ENCODE measurements at places on chromosomes 3 and 15.

- DNase-seq = no peak
Measured at GRCh38 chr3:110248666-110249065, 823.0 kb upstream of the NECTIN3 start.

DNA sequence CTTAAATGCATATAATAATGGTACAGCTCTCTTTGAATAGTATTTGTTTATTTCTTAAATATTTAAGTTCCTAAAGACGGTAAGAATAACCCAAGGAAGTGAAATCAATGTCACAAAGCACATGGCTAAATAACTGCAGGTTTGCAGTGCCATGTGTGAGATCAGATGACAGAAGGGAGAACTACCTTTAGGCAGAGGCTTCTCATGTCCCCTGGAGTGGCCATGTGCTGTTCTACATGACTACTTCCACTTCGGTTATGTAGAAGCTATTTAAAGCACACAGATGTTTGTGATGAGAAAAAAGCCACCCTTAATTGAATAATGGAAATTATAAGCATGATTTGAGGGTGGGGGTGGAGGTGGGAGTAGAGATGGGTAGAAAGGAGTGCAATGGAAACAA, 109.1 kb downstream of the UBE3A start:
- DNase-seq = no peak

DNA sequence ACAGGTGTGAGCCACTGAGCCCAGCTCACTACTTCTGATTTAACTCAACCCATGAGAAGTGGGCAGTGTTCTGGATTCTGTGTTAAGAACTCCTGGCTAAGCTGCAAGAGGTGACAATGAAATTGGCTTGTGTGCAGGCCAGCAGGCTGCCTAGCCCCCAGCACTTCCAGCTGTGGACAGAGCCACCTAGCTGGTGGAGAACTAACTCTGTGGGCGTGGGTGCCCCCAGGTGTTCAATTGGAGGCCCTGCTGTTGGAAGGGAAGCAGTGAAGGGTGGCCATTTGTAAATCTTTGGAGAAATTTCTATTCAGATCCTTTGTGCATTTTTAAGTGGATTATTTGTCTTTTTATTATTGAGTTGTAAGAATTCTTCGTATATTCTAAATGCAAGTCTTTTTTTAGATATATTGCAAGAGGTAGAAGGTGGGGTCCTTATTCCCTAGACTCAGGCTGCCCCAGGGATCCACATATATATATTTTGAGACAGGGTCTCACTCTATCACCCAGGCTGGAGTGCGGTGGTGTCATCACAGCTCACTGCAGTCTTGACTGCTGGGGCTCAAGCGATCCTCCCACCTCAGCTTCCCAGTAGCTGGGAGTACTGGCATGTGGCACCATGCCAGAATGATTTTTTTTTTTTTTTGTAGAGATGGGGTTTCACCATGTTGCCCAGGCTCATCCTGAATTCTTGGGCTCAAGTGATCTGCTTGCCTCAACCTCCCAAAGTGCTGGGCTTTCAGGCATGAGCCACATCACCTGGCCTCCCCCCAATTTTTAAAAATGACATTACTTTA, 7.2 kb upstream of the SCAMP5 start:
- DNase-seq = no peak

DNA sequence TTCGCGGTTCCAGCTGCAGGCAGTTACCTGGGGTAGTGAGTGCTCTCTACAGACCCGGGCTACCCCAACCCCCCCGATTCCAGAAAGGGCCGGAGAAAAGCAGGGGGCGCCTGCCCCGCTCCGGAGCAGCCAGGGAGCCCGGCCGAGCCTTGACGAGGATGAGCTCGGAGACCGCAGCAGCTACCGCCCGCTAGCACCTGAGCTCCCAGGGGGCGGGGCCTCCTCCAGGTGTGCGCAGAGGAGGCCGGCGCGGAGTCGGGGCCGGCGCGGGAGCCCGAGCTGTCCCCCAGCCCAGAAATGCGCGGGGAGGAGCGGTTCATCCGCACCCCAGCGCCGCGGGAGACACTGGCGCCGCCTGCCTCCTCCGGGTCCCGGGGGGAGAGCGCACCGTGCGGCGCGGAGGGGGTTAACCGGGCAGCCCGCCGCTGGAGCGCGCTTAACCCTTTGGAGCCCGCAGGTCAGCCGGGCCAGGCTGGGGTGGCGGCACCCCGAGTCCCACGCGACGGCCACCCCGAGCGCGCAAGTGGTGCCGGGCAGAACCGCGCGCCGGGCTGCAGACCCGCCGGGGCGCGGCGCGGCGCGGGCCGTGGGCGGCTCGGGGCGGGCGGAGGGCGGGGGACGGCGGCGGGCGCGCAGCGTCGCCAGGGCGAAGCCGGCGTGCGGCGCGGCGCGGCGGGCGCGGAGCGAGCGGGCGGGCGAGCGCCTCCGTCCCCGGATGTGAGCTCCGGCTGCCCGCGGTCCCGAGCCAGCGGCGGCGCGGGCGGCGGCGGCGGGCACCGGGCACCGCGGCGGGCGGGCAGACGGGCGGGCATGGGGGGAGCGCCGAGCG, at the start of gene CACNA1D:
CACNA1D (plus strand) TSS at position 649 of the 829 bp plus-strand sequence. CDS start 556 bp downstream, outside the sequence.
- DNase-seq = no peak

- no peak for DNase-seq
Measured at GRCh38 chr3:193237030-193237429, 4.0 kb upstream of the PLAAT1 start.

DNA sequence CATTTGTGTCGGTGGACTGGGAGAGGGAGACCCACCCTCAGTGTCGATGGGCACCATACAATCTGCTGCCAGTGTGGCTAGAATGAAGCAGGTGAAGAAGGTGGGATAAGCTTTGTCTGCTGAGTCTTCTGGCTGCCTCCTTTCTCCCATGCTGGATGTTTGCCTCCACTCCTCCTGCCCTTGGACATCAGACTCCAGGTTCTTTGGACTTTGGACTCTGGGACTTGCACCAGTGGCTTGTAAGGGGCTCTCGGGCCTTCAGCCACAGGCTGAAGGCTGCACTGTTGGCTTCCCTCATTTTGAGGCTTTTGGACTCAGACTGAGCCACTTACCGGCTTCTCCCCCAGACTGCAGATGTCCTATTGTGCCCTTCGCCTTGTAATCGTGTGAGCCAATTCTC, 23.6 kb upstream of the OSBPL11 start:
- no peak for DNase-seq

- DNase-seq = no peak
Measured at GRCh38 chr3:114706591-114707232, 412.9 kb downstream of the TIGIT start.

DNA sequence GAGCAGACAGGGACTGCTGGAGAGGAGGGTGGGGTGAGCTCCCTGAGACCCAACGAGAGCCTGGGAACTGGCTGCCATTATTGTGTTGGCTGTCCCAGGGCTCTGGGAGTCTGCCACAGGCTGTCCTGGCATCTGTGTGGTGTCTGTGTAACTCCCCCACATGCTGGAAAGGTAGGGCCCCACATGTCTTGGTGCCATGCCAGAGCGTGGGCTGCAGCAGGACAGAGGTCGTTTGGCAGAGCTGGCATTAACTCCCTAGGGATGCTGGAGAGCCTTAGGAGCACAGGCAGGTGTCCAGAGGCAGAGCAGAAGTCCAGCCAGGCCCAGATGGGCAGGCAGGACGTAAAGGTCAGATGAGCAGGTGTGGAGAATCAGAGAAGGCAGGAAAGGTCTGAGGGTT, 9.7 kb downstream of the TIMP4 start:
- no peak for DNase-seq

DNA sequence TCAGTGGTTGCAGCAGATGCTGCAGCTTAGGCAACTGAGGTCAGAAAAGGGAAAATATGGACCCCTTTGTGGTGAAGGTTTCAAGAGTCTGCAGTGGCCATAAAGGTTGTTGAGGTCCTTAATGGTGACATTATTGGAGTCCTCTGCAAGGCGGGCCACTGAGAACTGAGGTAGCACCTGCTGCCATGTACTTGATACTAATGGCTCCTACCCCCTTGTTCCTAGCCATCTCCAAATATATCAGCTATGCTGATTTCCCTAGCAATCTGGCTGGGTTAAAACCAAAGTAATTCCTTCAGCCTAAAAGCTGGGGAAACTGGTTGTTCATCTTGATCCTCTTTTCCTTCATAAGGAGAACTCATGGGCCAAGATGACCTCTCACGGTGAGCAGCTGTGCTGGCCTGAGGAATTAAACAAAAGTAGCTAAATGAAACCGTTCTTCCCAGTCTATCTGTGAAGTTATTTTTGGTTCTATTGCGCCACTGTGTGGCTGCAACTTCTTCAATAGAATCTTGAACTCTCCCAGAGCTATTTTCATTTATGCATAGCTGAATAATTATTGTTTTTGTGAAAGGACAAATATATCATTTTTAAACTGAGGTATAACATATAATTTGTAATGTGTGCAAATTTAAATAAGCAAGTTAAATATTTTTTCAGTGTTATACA, 76.1 kb upstream of the PLSCR4 start:
- peak; percentile 18 for DNase-seq

DNA sequence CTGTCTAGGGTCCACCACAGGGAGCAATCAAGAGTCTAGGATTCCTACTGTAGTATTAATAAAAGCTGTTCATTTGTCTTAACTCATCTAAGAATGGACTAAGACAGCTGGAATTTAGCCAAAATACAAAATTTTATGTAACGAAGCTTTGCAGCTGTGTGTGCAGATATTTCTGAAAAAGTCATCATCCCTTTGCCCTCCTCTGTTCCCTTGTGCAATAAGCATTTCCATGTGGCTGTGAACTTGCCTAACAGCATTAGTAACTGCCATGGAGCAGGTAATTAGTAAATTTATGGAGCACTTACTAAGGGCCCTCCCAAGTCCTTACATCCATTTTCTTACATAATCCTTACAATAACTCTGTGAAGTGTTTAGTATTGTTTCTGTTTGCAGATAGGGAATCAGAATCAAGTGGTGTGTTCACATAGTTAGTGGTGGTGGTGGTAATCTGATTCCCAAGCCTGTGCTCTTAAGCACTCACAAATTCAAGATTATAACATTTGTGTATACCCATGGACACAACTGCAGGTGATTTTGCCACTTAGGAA, 114.5 kb downstream of the RARB start:
- DNase-seq = no peak

DNA sequence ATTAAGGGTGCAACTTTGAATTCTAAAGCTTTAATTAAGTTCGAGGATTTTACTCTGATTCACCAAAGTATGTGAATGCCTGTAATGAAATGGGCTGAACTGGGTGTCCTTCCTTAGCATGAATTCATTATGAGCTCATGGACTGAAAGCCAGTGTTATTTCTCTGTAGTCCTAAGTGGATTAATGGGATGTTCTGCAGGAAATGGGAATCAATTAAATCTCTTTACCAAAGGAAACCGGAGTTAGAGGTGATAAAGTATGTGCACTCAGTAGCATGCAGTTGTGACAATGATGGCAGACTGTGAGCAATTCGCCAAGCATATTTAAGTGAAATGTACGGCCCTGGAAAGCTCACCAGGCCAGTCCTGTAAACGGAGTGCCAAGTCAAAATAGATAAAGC, 138.7 kb downstream of the CHL1 start:
- DNase-seq = no peak
